ENCODE measurements at places on chromosomes 11 and 22.

- no peak for DNase-seq
Measured at GRCh38 chr22:32185821-32186220, 19.1 kb downstream of the RFPL2 start.

GRCh38 chr11:7543302-7543701, 29.5 kb downstream of the PPFIBP2 start:
- DNase-seq = no peak

DNA sequence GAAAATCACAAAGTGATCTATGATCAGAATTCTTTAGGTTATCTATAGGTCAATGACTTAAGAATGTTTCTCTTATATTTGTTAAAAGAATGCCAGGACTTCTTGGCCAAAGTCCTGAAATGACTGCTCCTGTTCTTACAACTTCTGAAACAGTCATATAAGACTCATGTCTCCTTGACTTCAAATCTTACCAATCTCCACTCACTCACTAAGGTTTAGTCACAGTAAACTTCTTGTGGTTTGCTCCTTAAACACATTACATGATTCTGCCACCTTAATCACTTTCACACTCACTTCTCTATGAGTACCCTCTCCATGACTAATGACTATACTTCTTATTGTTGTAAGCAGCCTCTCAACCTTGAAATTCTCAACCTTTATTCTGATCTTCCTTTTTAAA, 648.7 kb upstream of the CCDC179 start:
- DNase-seq = peak; percentile 68

GRCh38 chr11:11622340-11622706, 518 bp upstream of the GALNT18 start:
- DNase-seq = no peak

GRCh38 chr22:26027341-26027740, 141.9 kb upstream of the SEZ6L start:
- DNase-seq = no peak
